Esophagus muscularis mucosa (tissue), 4 donors: ENCODE measurements at places on chromosomes 3 and 15. TPM values are rescaled to one million over a fixed set of nuclear protein-coding genes. Genes with fewer than 3 reads are reported as not detected.

GRCh38 chr15:67048281-67049279, 16.8 kb upstream of the SMAD3 start:
- no peaks in the 10 kb centered on the region for H3K27me3 ChIP-seq
- DNase-seq = no peak
- peak overlapping the region; percentile 58 for H3K27ac ChIP-seq

DNA sequence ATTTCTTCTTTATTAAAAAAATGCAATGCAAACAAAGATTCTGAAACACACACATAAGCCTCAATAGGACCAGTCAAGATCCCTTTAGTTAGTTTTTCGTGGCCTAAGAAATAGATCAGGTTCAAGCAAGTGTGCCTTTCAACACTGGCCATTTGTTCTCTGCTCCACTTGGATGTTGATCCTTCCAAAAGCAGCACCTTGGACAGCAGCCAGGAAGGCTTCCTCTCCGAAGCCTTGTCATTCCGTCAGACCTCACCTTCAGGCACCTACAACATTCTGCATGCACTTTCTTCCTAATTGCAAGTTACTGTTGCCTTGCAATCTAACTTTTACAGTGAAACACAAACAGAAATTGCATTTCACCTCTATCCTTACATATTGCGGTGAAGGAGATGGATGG, 155.9 kb upstream of the FEZF2 start:
- H3K4me1 ChIP-seq = no peaks in the 10 kb centered on the region
- no peaks in the 10 kb centered on the region for H3K27me3 ChIP-seq
- no peak overlapping the region for H3K4me3 ChIP-seq
- DNase-seq = no peak
- H3K27ac ChIP-seq = no peak overlapping the region

- H3K4me1 ChIP-seq = no peaks in the 10 kb centered on the region
- H3K4me3 ChIP-seq = no peak overlapping the region
- no peaks in the 10 kb centered on the region for H3K36me3 ChIP-seq
- H3K27me3 ChIP-seq = no peaks in the 10 kb centered on the region
- DNase-seq = no peak
Measured at GRCh38 chr3:117721866-117722265, 1012.3 kb downstream of the TUSC7 start.

- no peak overlapping the region for H3K4me3 ChIP-seq
- no peaks in the 10 kb centered on the region for H3K27me3 ChIP-seq
- H3K36me3 ChIP-seq = peaks cover 17% of the 10 kb centered on the region
- no peak for DNase-seq
Measured at GRCh38 chr15:99141943-99142342, 37.1 kb downstream of the SYNM start.

- DNase-seq = no peak
- H3K27me3 ChIP-seq = no peaks in the 10 kb centered on the region
- H3K4me3 ChIP-seq = peak overlapping the region; percentile 77
- H3K36me3 ChIP-seq = peaks cover 7% of the 10 kb centered on the region
Measured at GRCh38 chr15:40471808-40472150, 995 bp downstream of the CHST14 start.

DNA sequence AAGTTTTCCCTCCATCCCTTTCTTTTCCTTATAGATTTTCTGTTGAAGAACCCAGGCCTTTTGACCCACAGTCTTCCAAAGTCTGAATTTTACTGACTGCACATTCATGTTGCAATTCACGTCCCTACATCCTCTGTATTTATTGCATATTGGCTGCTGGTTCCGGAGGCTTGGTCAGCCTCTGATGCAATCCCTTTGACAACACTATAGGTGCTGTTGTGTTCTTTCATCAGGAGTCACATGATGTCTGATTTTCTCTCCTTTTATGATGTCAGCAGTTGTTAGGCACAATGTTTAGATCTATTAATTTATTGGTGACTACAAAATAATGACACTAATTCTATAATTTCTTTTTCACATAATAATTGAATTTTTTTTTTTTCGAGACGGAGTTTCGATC, 8.7 kb downstream of the CYP1A1 start:
- H3K27me3 ChIP-seq = no peaks in the 10 kb centered on the region
- DNase-seq = peak; percentile 19
- no peak overlapping the region for H3K4me3 ChIP-seq
- H3K36me3 ChIP-seq = no peaks in the 10 kb centered on the region
- H3K4me1 ChIP-seq = no peaks in the 10 kb centered on the region
- H3K27ac ChIP-seq = no peak overlapping the region

DNA sequence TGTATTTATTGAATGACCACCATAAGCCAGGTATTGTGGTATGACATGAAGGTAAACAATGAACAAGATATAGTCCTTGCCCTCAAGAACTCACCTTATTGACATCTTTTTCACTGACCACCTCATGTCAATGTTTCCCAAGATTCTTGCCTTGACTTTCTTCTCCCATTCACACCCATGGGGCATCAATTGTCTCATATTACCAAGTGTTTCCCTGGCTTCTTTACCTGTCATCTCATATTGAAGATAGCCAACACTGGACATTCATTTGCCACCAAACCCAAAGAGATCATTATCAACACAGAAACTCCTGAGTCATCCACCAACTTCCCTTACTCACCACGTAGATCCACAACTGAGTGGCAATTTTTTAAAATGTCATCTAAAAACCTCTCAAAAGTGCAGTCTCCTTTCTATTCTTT, 2.2 kb downstream of the EFHB start:
- H3K27ac ChIP-seq = no peak overlapping the region
- H3K27me3 ChIP-seq = no peaks in the 10 kb centered on the region
- DNase-seq = no peak

DNA sequence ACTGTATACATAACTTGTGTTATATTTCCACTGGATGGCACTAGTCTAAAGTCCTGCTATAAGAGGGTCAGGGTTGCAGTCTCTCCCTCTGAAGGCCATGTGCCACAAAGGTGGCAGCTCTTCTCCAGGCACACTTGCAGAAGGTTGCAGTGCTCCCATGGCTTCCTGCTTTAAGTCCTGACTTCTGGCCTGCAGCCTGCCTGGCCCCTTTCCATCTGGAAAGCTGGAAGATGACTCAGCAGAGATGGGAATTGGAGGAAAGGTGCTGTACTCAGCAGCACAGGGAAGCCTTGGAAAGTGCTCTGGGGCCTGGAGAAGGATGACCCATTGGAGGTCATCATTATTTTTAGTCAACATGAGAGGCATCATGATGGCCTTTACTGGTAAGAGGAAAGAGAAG, 40.9 kb upstream of the MRPL3 start:
- no peak overlapping the region for H3K4me3 ChIP-seq
- no peaks in the 10 kb centered on the region for H3K4me1 ChIP-seq
- H3K27ac ChIP-seq = no peak overlapping the region
- no peaks in the 10 kb centered on the region for H3K36me3 ChIP-seq

- peaks cover 17% of the 10 kb centered on the region for H3K4me1 ChIP-seq
- H3K36me3 ChIP-seq = peaks cover 28% of the 10 kb centered on the region
- no peaks in the 10 kb centered on the region for H3K27me3 ChIP-seq
- DNase-seq = no peak
Measured at GRCh38 chr3:23923786-23924185, 6.9 kb downstream of the RPL15 start.

- no peak for DNase-seq
- H3K27ac ChIP-seq = no peak overlapping the region
- H3K27me3 ChIP-seq = no peaks in the 10 kb centered on the region
- H3K4me3 ChIP-seq = no peak overlapping the region
- no peaks in the 10 kb centered on the region for H3K36me3 ChIP-seq
- peaks cover 4% of the 10 kb centered on the region for H3K4me1 ChIP-seq
Measured at GRCh38 chr3:155238845-155239244, 54.6 kb downstream of the STRIT1 start.

GRCh38 chr3:170418422-170419398, at the start of gene CLDN11:
TSS of gene CLDN11 (plus strand) at chr3:170418868. CDS start at chr3:170419067, 199 bp downstream.
- peak within 1 kb of the TSS; percentile 49 for H3K27ac ChIP-seq
- H3K4me1 ChIP-seq = peaks cover 24% of the 10 kb centered on the region
- H3K27me3 ChIP-seq = peaks cover 14% of the 10 kb centered on the region
- no peak for DNase-seq
- H3K36me3 ChIP-seq = no peaks in the 10 kb centered on the region

- no peaks in the 10 kb centered on the region for H3K36me3 ChIP-seq
- no peaks in the 10 kb centered on the region for H3K27me3 ChIP-seq
- no peak overlapping the region for H3K4me3 ChIP-seq
- no peak overlapping the region for H3K27ac ChIP-seq
- no peaks in the 10 kb centered on the region for H3K4me1 ChIP-seq
- no peak for DNase-seq
Measured at GRCh38 chr15:43251871-43252250, 14.9 kb downstream of the TGM5 start.

DNA sequence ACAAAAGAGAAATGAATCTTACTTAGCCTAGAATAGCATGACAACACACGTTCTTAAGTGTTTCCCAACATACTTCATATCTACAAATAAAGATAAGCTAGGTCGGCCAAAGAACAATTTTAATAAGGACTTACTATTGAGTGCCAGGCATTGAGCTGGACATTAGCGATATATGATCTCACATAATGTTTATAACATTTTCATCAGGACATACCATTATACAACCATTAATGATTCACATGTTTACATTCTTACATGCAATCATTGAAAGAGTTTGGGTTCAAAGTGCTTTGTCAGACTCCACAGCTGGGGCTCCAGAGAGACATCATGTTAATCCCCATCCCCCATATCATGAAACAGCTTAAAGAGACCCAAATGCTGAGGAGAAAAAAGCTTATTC, 189.0 kb downstream of the STT3B start:
- no peaks in the 10 kb centered on the region for H3K27me3 ChIP-seq
- no peak overlapping the region for H3K4me3 ChIP-seq
- H3K4me1 ChIP-seq = no peaks in the 10 kb centered on the region
- DNase-seq = no peak
- H3K27ac ChIP-seq = no peak overlapping the region

- H3K4me1 ChIP-seq = peaks cover 22% of the 10 kb centered on the region
- DNase-seq = no peak
- H3K36me3 ChIP-seq = no peaks in the 10 kb centered on the region
Measured at GRCh38 chr3:64824394-64824909, 136.7 kb upstream of the ADAMTS9 start.

DNA sequence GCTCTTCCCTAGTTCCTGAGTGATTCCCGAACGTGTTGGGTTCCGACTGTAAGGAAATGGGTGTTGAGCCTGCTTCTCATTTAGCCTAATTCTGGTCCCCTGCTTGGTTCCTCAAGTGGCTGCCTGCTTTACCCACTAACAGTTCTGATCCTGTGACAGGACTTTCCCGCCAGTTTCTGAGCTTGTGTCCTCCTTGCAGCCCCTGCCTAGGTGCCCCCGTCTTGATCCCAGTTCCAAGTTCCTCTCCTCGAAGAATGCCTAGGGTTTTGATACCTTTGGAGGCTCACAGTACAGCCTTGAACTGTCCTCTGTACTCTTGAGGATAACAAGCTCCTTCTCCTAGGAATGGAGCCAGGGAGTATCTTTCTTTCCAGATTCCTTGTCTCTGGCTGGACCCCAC, 12.0 kb upstream of the RASGRF1 start:
- H3K4me3 ChIP-seq = no peak overlapping the region
- peak; percentile 83 for DNase-seq
- no peaks in the 10 kb centered on the region for H3K36me3 ChIP-seq
- no peaks in the 10 kb centered on the region for H3K4me1 ChIP-seq
- peaks cover 13% of the 10 kb centered on the region for H3K27me3 ChIP-seq
- no peak overlapping the region for H3K27ac ChIP-seq

DNA sequence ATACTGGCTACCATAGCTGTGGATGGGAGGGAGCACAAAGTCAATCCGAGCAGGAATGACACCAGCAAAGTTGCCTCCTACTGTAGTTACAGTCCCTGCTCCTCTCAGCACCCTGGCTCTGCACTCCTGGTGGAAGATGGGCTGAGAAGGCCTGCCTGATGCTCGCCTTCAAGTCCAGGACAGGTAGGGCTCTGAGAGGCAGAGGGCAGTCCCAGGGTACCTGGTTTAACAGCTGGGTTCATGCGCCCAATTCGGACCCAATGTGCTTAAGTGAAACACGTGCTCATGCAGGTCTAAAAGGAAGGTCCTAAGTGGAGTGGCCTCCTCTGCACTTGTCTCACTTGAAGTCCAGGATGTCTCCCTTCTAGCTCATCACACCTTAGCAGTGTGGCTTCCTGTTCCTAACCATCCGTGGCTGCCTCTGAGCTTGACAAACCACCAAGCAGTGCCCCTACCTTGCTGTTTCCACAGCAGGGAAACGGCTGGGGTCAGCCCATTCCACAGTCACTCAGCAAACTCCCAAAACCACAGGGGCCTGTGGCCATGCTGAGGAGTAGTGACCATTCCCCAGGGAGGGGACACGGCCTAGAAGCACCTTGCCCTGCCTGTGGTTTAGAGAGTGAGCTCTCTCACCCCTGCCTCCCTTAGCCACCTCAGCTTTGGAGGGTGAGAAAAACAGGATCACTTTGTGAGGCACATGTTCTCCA, 3.9 kb upstream of the MUSTN1 start:
- no peaks in the 10 kb centered on the region for H3K27me3 ChIP-seq
- H3K4me3 ChIP-seq = no peak overlapping the region
- H3K36me3 ChIP-seq = peaks cover 44% of the 10 kb centered on the region

DNA sequence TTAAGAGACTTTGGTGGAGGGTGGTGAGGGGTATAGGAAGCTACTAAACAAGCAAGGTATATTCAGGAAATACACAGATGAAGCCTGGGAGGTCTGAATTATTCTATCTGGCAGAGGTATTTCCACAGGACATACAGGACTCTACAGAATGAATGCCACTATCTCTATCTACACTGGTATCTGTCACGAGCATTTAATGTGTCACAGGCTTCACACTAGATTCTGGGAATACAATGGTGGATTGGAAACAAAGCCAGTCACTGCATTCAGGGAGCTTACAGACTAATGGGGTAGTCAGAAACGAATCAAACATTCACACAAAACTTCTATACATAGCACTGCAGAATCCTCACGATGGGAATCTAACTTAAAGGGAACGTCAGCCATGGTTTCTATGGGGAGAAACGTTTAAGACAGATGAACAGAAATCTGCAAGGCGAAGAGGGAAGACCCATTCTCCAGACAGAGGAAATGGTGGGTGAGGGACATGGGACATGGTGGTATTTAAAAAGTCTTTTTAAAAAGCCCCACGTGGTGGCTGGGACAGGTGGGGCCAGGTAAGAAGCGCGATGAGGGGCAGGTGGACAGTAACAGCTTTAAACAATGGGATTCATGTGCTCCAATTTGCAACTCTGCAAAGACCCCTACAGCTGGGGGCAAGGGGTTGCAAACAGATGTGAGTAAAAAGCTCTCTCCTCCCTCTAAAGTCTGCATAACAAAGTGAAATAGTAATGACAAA, 16.5 kb downstream of the LRIG1 start:
- DNase-seq = no peak
- H3K27ac ChIP-seq = peak overlapping the region; percentile 87
- no peaks in the 10 kb centered on the region for H3K36me3 ChIP-seq

- H3K27me3 ChIP-seq = no peaks in the 10 kb centered on the region
- no peaks in the 10 kb centered on the region for H3K36me3 ChIP-seq
- H3K27ac ChIP-seq = no peak overlapping the region
- H3K4me1 ChIP-seq = peaks cover 1% of the 10 kb centered on the region
Measured at GRCh38 chr3:13473020-13473419, 7.1 kb upstream of the HDAC11 start.

- DNase-seq = no peak
- no peaks in the 10 kb centered on the region for H3K36me3 ChIP-seq
- no peaks in the 10 kb centered on the region for H3K4me1 ChIP-seq
Measured at GRCh38 chr15:39310633-39311032, 270.2 kb upstream of the THBS1 start.

CEP152 gene
- 4.2 TPM for total RNA-seq

SPATA12 gene
- 0.13 TPM for total RNA-seq

FETUB gene
- total RNA-seq = not detected

TERC gene
- 80.6 TPM for total RNA-seq

ROPN1 gene
- not detected for total RNA-seq

CDHR4 gene
- 0.17 TPM for total RNA-seq

SPRED1 gene
- 14.5 TPM for total RNA-seq

APEH gene
- total RNA-seq = 74.1 TPM
